ENCODE measurements at places on chromosomes 7 and 10.

DNA sequence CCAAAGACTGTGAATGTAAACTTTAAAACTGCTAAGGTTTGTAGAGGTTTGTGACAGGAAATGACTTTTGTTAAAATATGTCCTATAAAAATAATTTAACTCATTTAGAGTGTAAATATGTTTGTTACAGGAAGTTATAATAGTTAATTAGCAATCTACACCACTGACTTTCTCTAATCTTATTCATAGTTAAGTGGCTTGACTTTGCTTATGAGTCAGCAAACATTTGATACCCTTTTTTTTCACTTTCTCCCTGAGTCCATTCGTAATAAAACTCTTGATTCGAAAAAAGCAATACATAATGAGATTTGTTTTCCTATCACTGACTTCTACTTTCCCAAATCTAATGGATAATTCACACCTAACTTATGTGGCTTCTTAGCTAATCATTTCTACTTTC is 317.7 kb upstream of the SEMA3C start:
- ATAC-seq: no peak

DNA sequence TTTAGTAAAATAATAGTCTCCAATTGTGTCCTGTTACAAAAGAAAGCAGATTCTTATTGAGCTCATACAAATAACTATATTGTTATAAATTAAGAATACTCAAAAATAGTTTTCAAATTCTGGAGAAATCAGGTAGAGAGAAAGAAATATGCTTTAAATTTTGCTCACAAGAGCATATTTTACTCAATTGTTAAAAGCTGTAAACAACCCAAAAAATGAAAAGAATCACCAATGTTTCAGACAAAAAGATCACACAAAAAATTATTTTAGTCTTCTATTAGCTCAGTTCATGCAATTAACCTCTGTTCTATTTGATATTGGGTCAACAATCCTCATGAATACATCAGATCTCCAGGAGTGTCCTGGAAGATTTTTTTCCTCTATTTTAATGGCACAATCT is 18.6 kb upstream of the TRPV6 start:
- no peak for ATAC-seq

- ATAC-seq: no peak
Observed at GRCh38 chr7:135330088-135330487, 96.5 kb downstream of the STRA8 start.

GRCh38 chr7:127154101-127154500 is 98.6 kb downstream of the GRM8 start:
- no peak for ATAC-seq

GRCh38 chr7:1534330-1535099 is 4.0 kb downstream of the MAFK start:
- no peak for ATAC-seq

GRCh38 chr7:150867605-150868004 is 15.3 kb downstream of the AOC1 start:
- ATAC-seq: no peak

- no peak for ATAC-seq
Observed at GRCh38 chr7:127245607-127246006, 7.1 kb downstream of the GRM8 start.

DNA sequence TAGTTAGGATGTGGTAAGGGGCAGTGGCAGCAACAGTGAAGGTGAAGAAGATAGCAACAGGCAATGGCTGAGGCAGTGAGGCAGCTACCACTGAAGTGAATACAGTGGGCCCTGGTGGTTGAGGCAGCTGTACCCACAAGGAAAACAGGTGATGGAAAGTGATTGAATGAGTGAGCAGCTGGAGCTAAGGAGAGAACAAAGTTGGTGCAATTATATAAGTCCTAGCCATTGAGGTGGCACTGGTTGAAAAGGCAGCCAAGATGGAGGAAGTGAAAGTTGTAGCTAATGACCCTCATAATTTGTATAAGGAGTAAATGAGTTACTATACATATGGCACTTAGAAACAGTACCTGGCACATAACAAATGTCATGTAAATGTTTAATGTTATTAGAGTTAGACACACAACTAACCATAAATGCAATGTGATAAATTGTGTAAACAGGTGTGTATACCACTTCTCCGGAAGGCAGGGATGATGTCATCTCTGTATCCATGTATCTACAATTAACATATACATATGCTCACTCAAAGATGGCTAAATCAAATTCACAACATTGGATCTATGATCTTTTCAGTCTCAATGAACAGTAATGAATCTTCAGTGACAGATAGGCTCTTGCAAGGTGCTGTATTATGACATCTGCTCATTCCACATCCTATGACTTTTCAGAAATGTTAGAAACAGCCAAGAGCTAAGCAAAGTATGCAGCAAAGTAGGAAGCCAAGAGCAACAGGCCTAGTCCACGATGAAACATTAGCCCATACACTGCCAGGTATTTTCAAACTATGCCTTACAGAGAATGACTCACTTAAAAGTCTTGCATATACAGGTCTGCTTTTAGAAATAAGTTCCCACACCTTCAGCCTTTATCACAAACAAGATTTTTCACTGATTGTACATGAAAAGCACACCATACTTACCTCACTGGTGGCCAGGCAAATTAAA is 10.7 kb downstream of the XPNPEP1 start:
- peak; percentile 55 for ATAC-seq

DNA sequence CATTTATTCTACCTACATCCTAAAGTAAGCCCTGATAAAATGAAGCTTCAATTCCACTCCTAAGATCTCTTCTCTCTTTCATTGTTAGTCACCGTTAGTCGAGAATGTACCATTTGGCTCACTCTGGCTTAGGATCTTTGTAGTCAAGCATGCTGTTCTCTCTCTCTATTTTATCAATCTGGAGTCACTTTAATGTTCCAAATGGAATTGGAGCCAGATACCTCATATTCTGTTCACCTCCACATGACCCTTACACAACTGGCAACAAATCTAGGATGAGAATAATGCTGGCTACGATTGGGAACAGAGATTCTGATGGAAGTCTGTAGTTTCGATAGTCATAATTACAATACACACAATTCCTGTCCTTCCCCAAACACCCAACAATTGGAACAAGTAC is 213.7 kb downstream of the TWIST1 start:
- no peak for ATAC-seq

- no peak for ATAC-seq
Observed at GRCh38 chr10:124842721-124843120, 41.1 kb downstream of the ABRAXAS2 start.
